Activated naive CD8-positive, alpha-beta T cell treated with anti-CD3 and anti-CD28 coated beads for 36 hours (primary cell): ENCODE measurements at places on chromosomes 11 and 22. TPM values are rescaled to one million over a fixed set of nuclear protein-coding genes. Genes with fewer than 3 reads are reported as not detected.
A peak's percentile ranks its signal among the peaks of the same experiment; 100 is the strongest.

DNA sequence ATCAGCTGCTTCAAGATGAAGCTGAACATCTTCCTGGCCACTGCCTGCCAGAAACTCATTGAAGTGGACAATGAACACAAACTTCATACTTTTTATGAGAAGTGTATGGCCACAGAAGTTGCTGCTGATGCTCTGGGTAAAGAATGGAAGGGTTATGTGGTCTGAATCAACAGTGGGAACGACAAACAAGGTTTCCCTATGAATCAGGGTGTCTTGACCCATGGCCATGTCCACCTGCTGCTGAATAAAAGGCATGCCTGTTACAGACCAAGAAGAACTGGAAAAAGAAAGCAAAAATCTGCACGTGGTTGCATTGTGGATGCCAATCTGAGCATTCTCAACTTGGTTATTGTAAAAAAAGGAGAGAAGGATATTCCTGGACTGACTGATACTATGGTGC lies 22.2 kb upstream of the BIRC3 start:
- DNase-seq = no peak
- no peak overlapping the region for H3K4me3 ChIP-seq
- no peaks in the 10 kb centered on the region for H3K27me3 ChIP-seq
- peaks cover 33% of the 10 kb centered on the region for H3K4me1 ChIP-seq
- H3K36me3 ChIP-seq = peaks cover 6% of the 10 kb centered on the region

GRCh38 chr11:66857234-66857926 lies 516 bp downstream of the LRFN4 start:
- peaks cover 2% of the 10 kb centered on the region for H3K36me3 ChIP-seq
- peak overlapping the region; percentile 83 for H3K4me3 ChIP-seq
- H3K27me3 ChIP-seq = no peaks in the 10 kb centered on the region
- no peak for DNase-seq
- H3K27ac ChIP-seq = peak overlapping the region; percentile 82
- peaks cover 2% of the 10 kb centered on the region for H3K4me1 ChIP-seq

- no peak for DNase-seq
Measured at GRCh38 chr11:112540261-112540660, 279.6 kb upstream of the PLET1 start.

Gene TYR
- total RNA-seq = not detected

Gene TCN1
- total RNA-seq = not detected

GRCh38 chr11:62088331-62088933 lies 35.4 kb upstream of the INCENP start:
- H3K4me3 ChIP-seq = no peak overlapping the region
- no peak for DNase-seq
- no peak overlapping the region for H3K27ac ChIP-seq
- H3K36me3 ChIP-seq = peaks cover 1% of the 10 kb centered on the region

GRCh38 chr22:27880778-27881394 lies 38.2 kb downstream of the PITPNB start:
- H3K36me3 ChIP-seq = peaks cover 13% of the 10 kb centered on the region
- no peaks in the 10 kb centered on the region for H3K27me3 ChIP-seq
- no peak overlapping the region for H3K4me3 ChIP-seq
- H3K4me1 ChIP-seq = peaks cover 33% of the 10 kb centered on the region

- DNase-seq = no peak
- H3K27ac ChIP-seq = peak overlapping the region; percentile 46
- H3K4me3 ChIP-seq = no peak overlapping the region
- H3K27me3 ChIP-seq = no peaks in the 10 kb centered on the region
- H3K36me3 ChIP-seq = peaks cover 38% of the 10 kb centered on the region
- peaks cover 38% of the 10 kb centered on the region for H3K4me1 ChIP-seq
Measured at GRCh38 chr22:40285513-40285912, 60.8 kb upstream of the ADSL start.

DNA sequence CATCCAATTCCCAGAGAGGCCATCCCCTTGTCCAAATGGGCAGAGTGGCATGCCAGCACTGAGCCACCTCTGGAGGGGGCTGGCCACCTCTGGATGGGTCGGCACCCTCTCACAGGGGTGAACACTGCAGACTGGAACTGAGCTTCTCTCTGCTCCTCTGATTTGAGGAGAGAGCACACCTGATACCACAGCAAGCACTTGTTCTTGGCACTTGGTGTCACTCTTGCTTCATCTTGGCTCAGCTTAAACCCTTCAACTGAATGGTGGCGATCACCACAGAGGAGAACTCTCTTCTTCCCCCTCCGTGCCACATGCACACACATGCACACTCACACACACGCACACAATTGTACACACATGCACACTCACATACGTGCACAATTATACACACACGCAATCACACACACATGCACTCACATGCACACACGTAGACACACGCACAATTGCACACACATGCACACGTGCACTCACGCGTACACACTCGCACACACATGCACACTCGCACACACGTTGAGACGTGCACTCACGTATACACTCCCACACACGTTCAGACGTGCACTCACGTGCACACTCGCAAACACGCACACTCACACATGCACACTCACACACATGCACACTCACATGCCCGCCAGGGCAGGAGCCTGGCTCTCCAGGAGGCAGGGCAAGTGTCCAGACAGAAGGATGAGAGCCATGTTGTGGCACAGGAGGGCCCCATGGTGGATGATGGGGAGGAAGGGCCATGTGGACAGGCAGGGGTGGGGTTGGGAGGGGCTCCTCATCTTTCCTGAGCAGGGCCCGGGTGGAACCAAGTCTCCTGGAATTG lies 23.4 kb downstream of the OVOL1 start:
- no peak overlapping the region for H3K27ac ChIP-seq
- DNase-seq = no peak
- peaks cover 13% of the 10 kb centered on the region for H3K27me3 ChIP-seq
- no peak overlapping the region for H3K4me3 ChIP-seq
- H3K4me1 ChIP-seq = peaks cover 2% of the 10 kb centered on the region

DNA sequence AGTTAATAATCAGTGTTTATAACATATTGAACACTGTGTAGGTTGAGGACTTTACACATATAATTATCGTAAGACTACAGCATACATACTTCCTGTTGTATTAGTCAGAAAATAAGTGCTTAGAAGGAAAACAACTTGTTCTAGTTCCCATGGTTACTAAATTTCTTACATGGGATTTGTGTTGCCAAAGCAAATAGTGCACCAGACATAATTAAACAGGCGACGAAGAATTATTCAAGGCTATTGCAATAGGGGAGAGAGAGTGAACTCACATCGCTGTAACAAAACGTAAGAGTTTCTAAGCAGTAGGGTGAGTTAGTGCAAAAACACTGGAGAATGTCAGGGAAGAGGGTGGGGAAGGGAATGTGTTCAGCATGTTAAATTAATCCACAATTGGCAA lies 347.8 kb downstream of the CNTN5 start:
- DNase-seq = no peak
- H3K27ac ChIP-seq = no peak overlapping the region
- no peak overlapping the region for H3K4me3 ChIP-seq
- no peaks in the 10 kb centered on the region for H3K27me3 ChIP-seq
- H3K36me3 ChIP-seq = no peaks in the 10 kb centered on the region
- no peaks in the 10 kb centered on the region for H3K4me1 ChIP-seq

DNA sequence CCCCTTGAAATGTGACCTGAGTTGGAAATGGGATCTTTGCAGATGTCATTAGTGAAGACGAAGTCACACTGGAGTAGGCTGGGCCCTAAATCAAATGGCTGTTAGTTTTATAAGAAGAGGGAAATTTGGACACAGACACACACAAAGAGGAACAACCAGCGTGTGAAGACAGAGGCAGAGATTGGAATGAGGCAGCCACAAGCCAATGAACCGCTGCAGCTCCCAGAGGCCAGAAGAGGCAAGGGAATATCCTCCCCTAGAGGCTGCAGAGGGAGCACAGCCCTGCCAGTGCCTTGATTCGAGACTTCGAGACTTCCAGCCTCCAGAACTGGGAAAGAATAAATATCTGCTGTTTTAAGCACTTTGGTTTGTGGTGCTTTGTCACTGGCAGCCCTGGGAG lies 484.5 kb downstream of the MN1 start:
- no peaks in the 10 kb centered on the region for H3K36me3 ChIP-seq
- peaks cover 48% of the 10 kb centered on the region for H3K27me3 ChIP-seq
- no peak overlapping the region for H3K27ac ChIP-seq
- no peak overlapping the region for H3K4me3 ChIP-seq
- no peaks in the 10 kb centered on the region for H3K4me1 ChIP-seq
- DNase-seq = no peak

- no peak overlapping the region for H3K4me3 ChIP-seq
- no peak overlapping the region for H3K27ac ChIP-seq
- no peaks in the 10 kb centered on the region for H3K4me1 ChIP-seq
Measured at GRCh38 chr11:86749376-86749775, 51.0 kb upstream of the PRSS23 start.

DNA sequence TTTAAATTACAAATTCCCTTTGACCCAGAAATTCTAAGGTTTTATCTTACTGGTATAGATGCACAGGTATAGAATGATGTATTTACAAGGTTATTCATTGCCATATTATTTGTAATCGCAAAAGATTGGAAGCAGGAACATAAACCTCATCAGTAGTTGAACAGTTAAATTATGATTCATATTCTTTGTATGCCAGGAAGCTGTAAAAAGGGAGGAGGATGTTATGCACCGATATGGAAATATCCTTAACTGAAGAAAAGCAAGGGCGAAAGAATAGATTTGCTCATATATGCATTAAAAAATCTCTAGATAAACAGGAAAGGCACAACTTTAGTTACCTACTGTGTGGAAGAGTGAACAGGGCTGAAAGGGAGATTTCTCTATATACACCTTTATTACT lies 36.7 kb downstream of the PPFIA1 start:
- H3K4me3 ChIP-seq = no peak overlapping the region
- no peak for DNase-seq
- no peak overlapping the region for H3K27ac ChIP-seq
- H3K36me3 ChIP-seq = peaks cover 14% of the 10 kb centered on the region
- H3K27me3 ChIP-seq = no peaks in the 10 kb centered on the region

DNA sequence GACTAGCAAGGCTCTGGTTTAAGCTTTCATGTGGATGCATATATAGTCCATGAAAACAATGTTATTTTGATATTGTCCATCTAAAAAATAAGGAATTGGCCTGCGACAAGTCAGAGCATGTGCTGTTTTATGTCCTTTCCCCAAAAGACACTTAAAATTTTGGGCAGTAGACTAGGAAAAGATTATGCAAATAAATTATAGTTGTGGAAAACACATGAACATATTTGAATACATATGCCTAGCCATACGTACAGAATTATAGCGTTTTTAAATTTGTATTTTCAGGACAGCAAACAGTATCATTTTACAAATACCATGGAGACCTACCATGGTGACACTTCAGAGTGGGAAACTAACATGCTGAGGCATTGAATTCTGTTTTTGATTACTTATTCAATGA lies 113.8 kb upstream of the SLC5A12 start:
- no peak overlapping the region for H3K27ac ChIP-seq
- H3K36me3 ChIP-seq = no peaks in the 10 kb centered on the region
- H3K27me3 ChIP-seq = no peaks in the 10 kb centered on the region
- no peak for DNase-seq
- no peak overlapping the region for H3K4me3 ChIP-seq
- no peaks in the 10 kb centered on the region for H3K4me1 ChIP-seq

DNA sequence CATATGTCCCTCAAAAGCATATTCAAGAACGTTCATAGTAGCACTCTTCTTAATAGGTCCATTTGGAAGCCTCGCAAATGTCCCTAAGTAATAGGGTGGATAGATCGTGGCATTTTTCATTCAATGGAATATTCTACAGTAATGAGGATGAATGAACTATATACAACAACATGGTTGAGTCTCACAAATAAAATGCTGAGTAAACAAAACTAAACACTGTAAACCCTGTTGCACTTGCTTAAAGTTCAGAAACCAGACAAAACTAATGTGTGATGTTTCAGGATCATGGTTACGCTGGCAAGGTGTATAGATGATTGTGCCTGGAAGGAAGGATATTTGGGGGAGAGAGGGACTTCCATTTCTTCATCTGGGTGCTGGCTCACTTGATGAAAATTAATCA lies 90.4 kb upstream of the RASSF10 start:
- no peak overlapping the region for H3K27ac ChIP-seq
- DNase-seq = no peak
- H3K36me3 ChIP-seq = no peaks in the 10 kb centered on the region
- H3K4me1 ChIP-seq = no peaks in the 10 kb centered on the region
- H3K27me3 ChIP-seq = peaks cover 24% of the 10 kb centered on the region

- peak; percentile 45 for DNase-seq
- peaks cover 6% of the 10 kb centered on the region for H3K4me1 ChIP-seq
- H3K4me3 ChIP-seq = no peak overlapping the region
- no peaks in the 10 kb centered on the region for H3K36me3 ChIP-seq
- no peak overlapping the region for H3K27ac ChIP-seq
- H3K27me3 ChIP-seq = peaks cover 15% of the 10 kb centered on the region
Measured at GRCh38 chr11:66981976-66982578, 7.0 kb downstream of the C11orf86 start.

GRCh38 chr22:27752141-27752540 lies 49.4 kb downstream of the MN1 start:
- H3K4me3 ChIP-seq = no peak overlapping the region
- no peak for DNase-seq
- peaks cover 21% of the 10 kb centered on the region for H3K27me3 ChIP-seq
- no peak overlapping the region for H3K27ac ChIP-seq
- H3K36me3 ChIP-seq = no peaks in the 10 kb centered on the region

GRCh38 chr11:88317536-88317935 lies 20.0 kb downstream of the CTSC start:
- peaks cover 39% of the 10 kb centered on the region for H3K36me3 ChIP-seq
- no peak overlapping the region for H3K4me3 ChIP-seq
- no peak for DNase-seq
- peaks cover 3% of the 10 kb centered on the region for H3K4me1 ChIP-seq

DNA sequence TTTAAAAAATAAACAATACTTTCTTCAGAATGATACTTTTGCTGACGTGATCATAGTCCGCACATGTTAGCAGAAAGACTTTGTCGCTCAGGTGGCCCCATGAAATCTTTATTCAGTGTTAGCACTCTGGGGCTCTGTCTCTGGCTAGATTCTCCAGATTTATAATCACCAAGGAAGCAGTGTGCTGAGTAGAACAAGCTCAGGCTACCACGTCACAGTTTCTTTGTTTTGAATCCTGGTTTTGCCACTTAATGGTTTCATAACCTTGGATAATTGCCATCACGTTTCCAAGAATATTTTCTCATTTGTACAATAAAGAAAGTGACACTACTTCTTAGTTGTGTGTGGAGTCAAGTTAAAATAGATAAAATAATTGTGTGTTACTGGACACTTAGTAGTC lies 3.9 kb upstream of the MUC15 start:
- H3K27ac ChIP-seq = no peak overlapping the region
- no peaks in the 10 kb centered on the region for H3K4me1 ChIP-seq
- H3K36me3 ChIP-seq = no peaks in the 10 kb centered on the region
- no peak for DNase-seq
- no peak overlapping the region for H3K4me3 ChIP-seq

Gene ALX4
- not detected for total RNA-seq
